ENCODE measurements at places on chromosomes 12 and 14. TPM values are rescaled to one million over a fixed set of nuclear protein-coding genes. Genes with fewer than 3 reads are reported as not detected.

The HOXC13 gene
- total RNA-seq = 7.5 TPM

The SCN8A gene
- total RNA-seq = 2.4 TPM

The CD4 gene
- total RNA-seq = not detected

The ANO2 gene
- total RNA-seq = 2.1 TPM

The AP1G2 gene
- 16.6 TPM for total RNA-seq

The DRAM1 gene
- 32.6 TPM for total RNA-seq

The SLCO1C1 gene
- total RNA-seq = not detected

The MIPOL1 gene
- total RNA-seq = not detected

The TMEM121 gene
- total RNA-seq = 11.3 TPM

The SMOC1 gene
- total RNA-seq = not detected

The SERPINA12 gene
- total RNA-seq = not detected

DNA sequence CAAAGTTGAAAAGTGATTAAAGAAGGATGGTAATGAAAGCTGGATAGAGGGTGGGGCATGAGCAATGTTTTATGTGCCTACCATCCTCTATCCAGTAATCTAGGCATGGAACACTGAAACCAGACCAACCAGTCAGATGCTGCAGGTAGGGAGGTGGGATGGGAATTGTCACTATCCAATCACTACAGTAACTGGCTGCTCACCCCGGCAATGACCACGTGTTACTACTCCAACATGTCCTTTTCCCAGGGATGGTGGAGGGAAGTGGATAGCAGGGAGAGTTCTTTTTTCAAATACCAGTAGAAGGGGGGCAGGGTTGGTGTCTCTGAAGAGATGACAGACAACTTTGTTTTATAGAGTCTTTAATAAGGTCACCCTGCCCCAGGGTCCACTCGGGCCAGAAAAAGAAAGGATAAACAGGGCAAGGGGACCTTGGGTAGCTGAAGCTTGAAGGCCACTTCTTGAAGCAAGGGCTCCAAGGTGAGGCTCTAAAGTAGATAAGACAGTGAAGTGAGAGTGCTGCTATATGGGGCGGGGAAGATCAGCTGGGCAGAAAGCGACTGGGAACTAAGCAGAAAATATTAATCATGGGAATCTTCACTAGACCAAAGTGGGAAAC lies 14.7 kb upstream of the CDH24 start:
- peak; percentile 28 for DNase-seq

- no peak for DNase-seq
These were observed 10.1 kb downstream of the DIABLO start for GRCh38 chr12:122215771-122216170.

DNA sequence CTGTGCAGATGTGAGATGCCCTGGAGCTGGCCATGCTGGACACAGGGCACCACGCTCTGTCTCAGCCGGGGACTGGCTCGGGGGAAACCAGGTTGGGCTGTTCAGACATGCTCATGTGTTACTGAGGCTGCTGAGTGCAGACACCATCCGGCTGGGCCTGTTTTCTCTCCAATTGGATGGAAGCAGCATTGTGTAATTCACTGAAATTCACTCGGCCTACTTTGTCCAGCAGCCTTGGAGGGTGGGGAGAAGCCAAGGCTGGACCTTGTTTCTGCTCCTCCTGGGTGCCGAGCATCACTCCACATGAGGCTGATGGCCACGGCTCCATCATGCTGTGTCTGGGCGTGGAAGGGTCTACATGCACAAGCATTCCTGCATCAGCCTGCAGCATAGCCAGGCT lies 130.7 kb downstream of the SMOC1 start:
- DNase-seq = no peak

GRCh38 chr12:70045036-70045435 lies 198.2 kb upstream of the CNOT2 start:
- DNase-seq = no peak

DNA sequence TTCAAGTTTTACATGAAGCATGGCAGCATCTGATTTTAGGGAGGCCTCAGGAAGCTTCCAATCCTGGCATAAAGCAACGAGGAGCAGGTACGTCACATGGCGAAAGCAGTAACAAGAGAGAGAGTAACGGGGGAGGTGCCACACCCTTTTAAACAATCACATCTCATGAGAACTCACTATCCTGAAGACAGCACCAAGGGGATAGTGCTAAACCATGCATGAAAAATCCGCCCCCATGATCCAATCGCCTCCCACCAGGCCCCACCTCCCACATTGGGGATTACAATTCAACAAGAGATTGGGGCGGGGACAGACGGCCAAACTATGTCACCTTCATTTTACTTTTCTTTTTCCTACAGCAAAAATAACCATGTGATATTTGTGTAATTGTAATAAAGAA lies 7.2 kb upstream of the MAP3K9 start:
- DNase-seq = no peak

GRCh38 chr12:13680916-13681315 lies 300.5 kb downstream of the GRIN2B start:
- no peak for DNase-seq

GRCh38 chr14:84404246-84404645 lies 1125.7 kb upstream of the FLRT2 start:
- no peak for DNase-seq

- no peak for DNase-seq
These were observed 1192.8 kb upstream of the TMEM132C start for GRCh38 chr12:127074161-127074560.

DNA sequence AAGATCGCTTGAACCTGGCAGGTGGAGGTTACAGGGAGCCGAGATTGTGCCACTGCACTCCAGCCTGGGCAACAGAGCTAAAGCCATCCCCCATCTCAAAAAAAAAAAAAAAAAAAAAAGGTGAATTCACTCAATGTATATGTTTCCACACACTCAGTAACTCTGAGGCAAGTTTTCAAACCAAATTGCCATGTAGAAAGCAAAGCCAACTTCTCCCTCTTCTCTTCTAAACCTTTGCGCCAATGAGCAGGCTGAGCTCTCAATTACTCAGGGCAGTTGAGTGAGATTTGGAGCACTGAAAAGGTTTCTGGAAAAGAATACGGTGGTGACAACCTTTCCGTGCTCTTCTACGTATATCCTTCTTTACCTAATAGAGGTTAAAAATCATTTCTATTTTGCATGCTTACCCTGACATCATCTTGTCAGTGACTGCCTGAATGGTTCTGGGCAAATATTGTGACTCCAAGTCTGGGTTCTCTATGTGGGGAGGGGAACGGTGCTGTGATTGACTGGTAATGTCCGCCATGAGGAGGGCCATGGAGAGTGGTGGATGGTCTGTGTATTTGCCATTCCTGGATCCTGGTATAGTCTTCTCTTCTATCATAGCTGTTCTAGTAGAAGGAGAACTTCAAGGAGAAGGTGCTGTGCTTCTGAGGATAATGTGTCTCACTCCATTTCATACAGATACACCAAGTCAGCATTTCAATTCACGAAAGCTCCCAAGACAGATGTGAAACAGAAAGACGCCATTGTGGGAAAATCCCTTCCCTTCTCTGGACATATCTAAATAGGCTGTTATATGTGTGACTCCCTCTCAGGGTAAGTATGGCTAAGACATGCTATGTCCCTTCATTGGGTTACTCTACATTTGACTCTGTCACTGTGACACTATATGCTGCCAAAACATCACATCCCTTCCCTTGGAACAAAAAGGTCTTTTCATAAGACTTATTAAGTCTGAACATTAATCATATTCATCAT lies 46.2 kb upstream of the MED13L start:
- DNase-seq = no peak

- DNase-seq = no peak
These were observed 14.0 kb upstream of the PTGDR start for GRCh38 chr14:52253503-52253902.

- DNase-seq = no peak
These were observed 82.0 kb upstream of the SFSWAP start for GRCh38 chr12:131628766-131629448.

DNA sequence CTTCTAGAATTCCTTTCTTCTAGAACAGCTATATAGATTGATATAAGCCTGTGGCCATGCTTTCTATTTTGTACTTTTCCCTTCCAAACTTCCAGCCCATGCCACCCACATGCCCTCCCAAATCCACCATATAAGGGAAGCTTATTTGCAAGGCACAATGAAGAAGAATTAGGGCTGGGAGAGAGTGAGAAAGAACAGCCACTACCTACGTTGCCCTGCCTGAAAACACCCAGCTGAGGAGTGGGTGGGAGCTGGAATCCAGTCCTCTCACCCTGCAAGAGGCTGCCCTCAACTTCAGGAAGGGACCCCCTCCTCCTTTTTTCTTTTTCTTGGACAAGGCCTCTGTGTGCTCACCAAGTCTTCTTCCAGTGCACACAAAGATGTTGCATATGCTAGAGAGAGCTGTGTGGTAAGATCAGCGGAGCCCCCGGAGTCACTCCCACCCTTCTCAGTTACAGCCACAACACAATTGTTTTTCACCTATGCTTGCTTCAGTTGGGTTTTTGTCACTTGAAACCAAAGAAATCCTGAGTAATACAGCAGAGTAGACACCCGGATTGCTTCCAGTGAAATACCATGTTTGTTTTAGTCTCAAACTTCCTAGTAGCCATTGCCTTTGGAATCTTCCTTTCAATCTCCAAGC lies 38.8 kb downstream of the CDKL1 start:
- no peak for DNase-seq

DNA sequence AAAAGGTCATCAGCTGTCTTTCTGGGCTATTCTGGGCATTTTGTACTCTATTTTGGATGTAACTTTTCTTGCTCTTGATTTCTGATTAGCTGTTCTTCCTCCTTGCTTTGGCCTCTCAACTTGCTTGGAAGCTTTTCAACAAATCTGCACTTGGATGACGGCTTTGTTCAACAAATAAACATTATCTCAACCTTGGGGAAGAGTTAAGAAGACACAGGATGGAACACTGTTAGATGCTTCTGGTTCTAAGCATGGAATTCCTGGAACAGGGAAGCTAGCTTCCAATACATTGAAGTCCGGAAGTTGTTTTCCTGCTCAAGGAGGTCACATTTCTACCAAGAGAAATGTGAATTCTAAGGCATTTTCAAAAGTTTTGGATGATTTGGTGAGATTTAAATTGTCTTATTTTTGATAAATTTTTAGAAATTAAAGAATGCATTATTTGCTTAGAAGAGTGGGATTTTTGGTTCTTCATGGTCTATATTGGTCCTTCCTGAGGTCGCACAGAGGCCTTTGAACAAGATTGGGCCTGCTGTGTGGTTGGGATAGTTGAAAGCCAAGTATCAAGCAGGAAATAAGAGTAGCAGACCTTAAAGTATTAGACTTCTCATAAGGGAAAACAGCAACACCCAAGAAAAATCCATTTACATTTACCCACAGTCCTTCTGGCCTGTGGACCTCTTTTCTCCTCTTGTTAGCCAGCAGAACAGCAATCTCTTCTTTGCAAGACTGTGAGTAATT lies 59.2 kb downstream of the PPFIBP1 start:
- DNase-seq = no peak

DNA sequence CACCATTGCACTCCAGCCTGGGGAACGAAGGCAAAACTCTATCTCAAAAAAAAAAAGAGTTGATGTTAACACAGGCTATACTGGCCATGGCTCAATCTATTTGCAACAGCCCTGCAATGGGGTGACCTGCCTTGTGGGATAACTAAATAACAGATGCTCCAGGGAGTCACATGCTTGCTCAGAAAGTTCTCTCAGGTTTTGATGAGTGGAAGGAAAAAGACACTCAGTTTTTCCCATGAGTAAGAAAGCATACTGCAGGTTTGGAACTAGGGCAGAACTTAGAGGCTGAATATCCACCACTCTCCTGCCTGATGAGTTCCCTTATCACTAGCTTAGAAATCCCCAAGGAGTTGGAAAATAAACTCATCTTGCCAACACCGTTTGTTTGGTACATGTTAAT lies 16.9 kb downstream of the WSB2 start:
- no peak for DNase-seq

GRCh38 chr12:111764120-111764821 lies 2.5 kb upstream of the ALDH2 start:
- no peak for DNase-seq

- DNase-seq = no peak
These were observed 794 bp downstream of the SLC22A17 start for GRCh38 chr14:23351681-23352505.

DNA sequence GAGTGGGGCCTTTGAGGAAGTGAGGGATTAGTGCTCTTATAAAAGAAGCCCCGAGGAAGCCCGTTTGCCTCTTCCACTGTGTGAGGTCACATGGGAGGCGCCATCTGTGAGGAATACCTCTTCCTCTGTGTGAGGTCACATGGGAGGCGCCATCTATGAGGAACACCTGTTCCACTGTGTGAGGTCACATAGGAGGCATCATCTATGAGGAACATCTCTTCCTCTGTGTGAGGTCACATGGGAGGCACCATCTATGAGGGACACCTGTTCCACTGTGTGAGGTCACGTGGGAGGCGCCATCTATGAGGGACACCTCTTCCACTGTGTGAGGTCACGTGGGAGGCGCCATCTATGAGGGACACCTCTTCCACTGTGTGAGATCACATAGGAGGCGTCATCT lies 69.7 kb downstream of the SLC24A4 start:
- DNase-seq = no peak

- DNase-seq = no peak
These were observed 318.4 kb downstream of the SYT1 start for GRCh38 chr12:79183003-79183402.

- DNase-seq = peak; percentile 40
These were observed 398.2 kb upstream of the PDE3A start for GRCh38 chr12:19970116-19970515.

DNA sequence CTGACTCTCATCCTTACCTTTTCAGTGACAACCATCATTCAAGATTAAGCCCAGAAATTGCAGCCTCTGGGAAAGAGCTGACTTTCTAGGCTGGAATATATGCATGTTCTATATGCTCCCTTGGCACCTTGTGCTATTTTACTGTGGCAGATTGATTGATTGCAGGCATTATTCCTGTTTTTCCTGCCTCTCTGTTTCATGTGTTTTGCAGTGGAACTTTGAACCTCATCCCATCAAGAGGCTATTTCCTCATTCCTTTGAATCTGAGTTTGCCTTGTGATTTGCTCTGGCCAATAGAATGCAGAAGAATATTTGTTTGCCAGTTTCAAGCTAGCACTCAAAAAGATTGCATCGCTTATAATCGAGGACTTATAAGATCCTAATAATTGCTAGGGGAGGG lies 174.8 kb upstream of the DCN start:
- DNase-seq = no peak

DNA sequence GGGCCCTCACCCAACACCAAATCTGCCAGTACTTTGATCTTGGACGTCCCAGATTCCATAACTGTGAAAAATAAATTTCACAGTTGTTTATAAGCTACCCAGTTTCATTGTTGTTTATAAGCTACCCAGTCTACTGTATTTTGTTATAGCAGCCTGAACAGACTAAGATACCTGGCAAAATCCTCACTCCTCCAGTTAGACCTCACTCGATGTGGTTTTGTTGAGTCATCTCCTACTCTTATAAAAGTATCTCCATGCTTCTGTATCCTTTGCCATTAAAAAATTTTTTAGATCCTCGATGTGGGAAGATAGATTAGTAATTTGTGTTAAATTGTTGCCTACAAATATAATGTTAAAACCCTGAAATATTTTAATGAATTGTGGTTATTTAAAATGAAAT lies 16.0 kb downstream of the TXNDC16 start:
- no peak for DNase-seq

- no peak for DNase-seq
These were observed 21.5 kb downstream of the CCDC88C start for GRCh38 chr14:91396013-91396660.
